ENCODE measurements at places on chromosomes 7 and 10.
A peak's percentile ranks its signal among the peaks of the same experiment; 100 is the strongest.

GRCh38 chr10:33152146-33152545 lies 182.3 kb downstream of the NRP1 start:
- no peak for DNase-seq

- DNase-seq, result no peak
Measured at GRCh38 chr10:119115926-119116325, 12.0 kb downstream of the DENND10 start.

DNA sequence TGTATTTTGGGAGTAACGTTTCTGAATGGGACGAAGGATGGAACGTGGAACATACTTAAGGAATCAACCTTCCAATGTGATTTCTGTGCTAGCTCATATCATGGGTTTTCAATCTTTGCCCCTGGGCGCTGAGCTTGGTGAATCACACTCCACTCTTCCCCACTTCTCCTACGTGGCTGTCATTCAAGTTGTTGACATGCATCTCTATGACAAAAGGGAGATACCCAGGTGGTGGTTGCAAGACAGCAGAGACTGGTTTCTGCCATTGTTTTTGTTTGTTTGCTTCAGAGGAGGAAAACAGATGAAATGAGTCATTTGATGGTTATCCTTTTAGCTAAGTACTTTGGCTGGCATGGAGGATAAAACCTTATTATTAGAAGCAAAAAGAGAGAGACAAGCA lies 573.9 kb downstream of the GATA3 start:
- no peak for DNase-seq

GRCh38 chr7:28615091-28615490 lies 202.8 kb downstream of the CREB5 start:
- DNase-seq, result no peak

GRCh38 chr7:74228951-74229900 lies 19.4 kb downstream of the LAT2 start:
- peak; percentile 67 for DNase-seq

GRCh38 chr10:17208476-17208875 lies 7.0 kb upstream of the TRDMT1 start:
- no peak for DNase-seq

DNA sequence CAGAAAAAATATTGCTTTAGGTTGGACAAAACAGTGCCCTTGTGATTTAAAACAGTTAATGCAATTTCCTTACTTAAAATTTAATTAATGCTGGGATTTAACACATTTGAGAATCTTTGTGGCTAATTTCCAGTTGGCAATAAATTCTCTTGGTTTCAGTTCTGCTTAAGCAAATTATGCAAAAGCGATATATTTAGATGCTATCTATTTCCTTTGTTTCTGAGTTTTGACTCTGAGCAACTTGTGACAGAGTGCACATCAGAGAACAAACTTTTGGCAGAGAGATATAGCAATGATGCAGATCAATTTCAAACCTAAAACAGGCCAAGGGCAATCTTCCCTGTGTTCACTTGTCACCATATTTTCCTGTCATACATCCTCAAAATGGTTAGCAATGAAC lies 933.6 kb upstream of the ZWINT start:
- no peak for DNase-seq

DNA sequence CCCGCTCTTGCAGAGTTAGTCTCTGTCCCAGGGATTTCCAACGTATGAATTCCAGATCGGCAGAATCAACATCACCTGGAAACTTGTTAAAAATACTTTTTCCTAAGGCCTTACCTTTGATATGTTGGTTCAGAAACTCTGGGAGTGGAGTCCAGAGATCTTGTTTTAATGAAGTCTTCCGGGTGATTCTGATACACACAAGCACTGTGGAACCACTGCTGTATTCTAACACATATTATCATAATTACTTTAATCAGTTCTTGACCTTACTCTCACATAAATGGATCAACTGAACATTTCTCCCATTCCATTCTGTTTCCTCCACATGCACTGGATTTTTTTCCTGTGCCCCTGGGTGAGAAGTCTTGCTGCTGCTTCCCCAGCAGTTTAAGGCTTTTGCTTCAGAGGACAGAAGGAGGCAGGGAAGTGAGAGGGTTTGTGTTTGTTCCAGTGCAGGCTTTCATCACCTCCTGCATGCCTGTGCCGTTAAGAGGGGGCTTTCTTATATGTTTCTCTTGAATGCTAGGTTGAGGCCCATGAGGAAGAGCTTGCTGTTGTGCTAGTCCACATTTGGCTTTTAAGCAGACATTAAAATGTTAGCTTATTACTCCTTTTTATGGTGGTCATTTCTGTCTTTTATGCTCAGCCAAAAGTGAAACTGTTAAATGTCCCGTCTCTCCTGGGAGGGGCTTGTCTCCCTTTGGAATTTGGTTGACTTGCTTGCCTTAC lies 32.4 kb downstream of the CCSER2 start:
- DNase-seq, result no peak

GRCh38 chr7:142357953-142358520 lies 100.2 kb upstream of the PRSS58 start:
- DNase-seq, result peak; percentile 53

- DNase-seq, result no peak
Measured at GRCh38 chr7:157685430-157686284, 348.9 kb downstream of the DNAJB6 start.

DNA sequence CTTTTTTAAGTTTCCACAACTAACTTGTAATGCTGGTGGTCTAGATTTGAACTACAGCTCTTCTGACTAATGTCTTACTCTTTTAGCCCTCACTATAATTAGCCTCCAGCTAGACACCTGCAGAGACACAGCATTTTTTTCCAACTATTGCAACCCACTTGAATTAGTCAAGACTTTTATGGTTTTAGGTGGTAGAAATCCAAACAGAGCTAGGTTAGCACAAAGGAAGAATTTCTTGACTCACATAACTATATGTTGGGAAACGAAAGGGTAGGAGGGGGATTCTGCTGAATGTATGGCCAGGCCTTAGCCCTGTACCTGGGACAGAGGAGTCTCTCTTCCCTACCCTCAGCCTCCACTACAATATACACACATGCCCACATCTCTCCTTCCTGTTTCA lies 586.1 kb downstream of the INHBA start:
- no peak for DNase-seq

DNA sequence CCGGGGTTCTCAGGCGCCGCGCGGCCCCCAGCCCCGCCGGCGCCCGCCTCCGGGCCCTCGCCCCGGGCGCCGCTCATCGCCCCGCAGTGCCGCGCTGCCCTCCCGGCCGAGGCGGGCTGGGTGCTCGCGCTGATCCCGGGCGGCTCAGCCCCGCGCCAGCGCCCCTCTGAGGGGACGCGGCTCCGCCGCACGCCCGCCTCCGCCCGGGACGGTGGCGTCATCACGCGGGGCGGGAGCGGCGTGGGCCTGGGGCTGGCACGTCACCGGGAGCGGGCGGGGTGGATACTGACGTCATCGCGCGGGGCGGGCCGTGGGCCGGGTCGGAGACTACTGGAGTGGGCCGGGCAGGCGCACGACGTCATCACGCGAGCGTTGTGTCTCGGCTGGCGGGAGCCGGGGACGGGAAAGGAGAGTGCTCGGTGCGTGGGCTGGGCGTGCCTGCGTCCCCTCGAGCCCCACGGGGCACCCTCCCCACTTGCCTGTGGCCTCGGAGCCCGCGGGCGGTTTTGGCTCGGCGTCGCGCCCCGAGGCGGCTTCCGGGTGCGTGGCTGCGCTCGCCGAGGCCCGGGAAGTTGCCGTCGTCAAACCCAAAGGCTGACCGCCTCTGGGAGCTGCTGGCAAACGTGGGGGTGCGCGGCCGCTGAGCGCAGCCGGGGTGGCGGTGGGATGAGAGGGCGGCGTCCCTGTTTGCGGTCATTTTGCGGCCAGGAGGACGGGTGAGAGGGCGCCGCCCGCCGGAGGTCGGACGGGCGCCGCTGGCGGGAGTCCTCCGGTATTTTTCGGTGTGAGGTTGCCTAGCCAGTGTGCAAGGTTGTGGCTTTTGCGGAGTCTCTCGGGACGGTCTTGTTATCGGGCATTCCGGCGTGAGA lies at the start of gene ESYT2:
ESYT2 (minus strand) TSS at position 168 of the 869 bp plus-strand sequence; CDS start at position 77, 91 bp downstream.
- DNase-seq, result peak; percentile 99

- DNase-seq, result no peak
Measured at GRCh38 chr10:78600740-78601139, 468.0 kb upstream of the ZMIZ1 start.

- DNase-seq, result peak; percentile 44
Measured at GRCh38 chr7:102450242-102450641, 14.4 kb downstream of the ALKBH4 start.

DNA sequence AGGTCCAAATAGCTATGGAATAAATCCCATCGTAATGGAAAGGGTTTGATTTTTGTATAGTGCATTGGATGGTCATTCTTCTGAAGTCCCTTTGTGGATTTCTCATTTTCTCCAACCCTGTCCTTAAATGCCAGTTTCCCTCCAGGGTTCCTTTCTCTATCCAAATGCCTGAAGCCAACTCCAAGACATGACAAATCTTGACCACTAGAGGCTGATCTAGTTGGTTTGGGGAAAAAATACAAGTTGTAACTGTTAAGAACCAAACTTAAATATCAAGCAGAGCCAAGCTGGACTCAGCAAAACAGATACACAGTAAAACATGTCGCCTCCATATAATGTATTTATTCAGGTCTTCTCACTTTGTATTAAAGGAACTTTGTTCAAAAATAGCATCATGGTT lies 28.7 kb downstream of the FRMD4A start:
- DNase-seq, result no peak

- no peak for DNase-seq
Measured at GRCh38 chr7:816751-817671, 15.3 kb upstream of the SUN1 start.

- no peak for DNase-seq
Measured at GRCh38 chr10:47025540-47026300, 114.5 kb downstream of the PTPN20 start.

DNA sequence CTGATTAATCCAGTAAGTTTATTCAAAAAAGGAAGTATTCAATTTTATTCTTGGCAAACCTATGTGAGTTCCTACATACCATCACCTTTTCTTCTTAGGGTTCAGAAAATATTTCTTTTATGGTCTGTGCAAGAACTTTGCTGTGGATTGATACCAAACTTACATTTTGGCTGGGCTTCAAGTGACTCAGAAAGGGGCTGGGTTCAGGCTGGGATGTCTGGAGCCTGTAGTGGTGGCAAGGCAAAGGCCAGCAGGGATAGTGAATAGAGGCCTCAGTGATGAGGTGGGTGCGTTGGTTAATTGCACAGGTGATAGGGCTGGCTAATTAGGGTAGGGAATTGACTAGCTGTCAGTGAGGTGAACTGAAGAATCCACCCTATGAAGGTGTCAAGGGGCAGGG lies 40.2 kb upstream of the ATXN7L1 start:
- DNase-seq, result no peak

- no peak for DNase-seq
Measured at GRCh38 chr7:158495786-158496185, 91.8 kb downstream of the PTPRN2 start.

- DNase-seq, result no peak
Measured at GRCh38 chr7:120741371-120742042, 116.4 kb downstream of the TSPAN12 start.

GRCh38 chr10:133455611-133456031 lies 1.9 kb downstream of the SCART1 start:
- no peak for DNase-seq

GRCh38 chr7:40194745-40195144 lies 59.9 kb downstream of the SUGCT start:
- no peak for DNase-seq

DNA sequence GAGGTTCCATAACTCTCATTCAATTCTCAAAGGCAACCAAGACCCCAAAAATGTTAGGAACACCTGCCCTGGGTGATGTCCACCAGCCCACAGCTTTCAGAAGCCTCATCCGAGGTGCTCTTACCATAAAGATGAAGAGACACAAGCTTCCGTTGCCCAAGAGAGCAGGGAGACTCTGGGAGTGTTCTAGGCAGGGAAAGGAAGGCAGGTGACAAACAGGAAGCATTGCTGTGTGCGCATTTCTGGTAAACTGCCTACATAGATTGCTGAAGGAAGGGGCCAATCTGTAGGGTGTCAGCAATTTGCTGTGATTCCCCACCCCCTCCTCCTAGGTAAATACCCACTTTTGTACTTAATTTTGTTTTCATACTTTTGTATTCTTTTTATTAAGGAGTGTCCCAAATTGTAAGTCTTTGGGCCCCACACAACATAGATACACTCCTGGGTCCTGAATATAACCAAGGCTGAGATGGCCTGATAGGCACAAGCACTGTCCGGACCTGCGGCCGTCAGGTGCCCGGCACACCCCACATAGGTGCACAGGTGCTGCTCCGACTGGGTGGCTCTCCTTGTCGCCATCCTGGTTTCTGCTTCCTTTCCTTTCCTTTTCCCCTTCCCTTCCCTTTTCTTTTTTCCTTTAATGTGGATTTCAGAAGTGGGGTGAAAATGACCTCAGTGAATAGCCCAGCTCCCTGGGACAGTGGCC lies 51.4 kb upstream of the SMNDC1 start:
- no peak for DNase-seq

DNA sequence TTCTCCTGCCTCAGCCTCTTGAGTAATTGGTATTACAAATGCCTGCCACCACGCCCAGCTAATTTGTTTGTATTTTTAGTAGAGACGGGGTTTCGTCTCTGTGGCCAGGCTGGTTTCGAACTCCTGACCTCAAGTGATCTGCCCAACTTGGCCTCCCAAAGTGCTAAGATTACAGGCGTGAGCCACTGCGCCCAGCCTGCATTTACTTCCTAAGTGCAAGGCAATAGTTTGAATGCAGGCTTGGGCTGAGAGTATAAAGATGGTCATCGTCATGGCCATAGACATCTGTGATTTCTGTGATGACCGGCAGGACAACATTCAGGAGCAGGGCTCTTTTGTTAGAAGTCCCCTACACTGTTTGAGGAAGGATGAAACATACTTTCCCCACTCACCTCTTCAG lies 393.9 kb upstream of the SHH start:
- DNase-seq, result no peak

- DNase-seq, result no peak
Measured at GRCh38 chr7:105972276-105972675, 9.2 kb downstream of the CDHR3 start.

DNA sequence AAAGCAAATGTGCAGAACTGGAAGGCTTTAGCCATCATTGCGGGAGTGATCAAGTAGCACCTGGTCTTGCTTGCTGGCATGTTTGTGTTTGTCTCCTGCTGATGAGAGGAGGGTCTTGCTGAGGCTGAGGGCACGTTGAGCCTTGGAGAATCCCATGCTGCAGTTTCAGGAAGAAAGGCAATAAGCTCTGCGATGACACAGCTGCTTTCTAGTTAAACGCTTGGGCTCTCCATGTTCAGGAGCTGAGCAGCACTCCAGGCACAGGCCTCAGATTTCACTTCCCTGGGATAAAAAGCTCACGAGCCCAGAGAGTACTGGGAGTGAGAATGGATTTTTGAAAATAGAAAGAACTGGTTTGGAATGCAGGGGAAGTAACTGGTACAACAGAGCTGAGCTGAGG lies 100.8 kb downstream of the LRRC18 start:
- no peak for DNase-seq

- DNase-seq, result no peak
Measured at GRCh38 chr7:88665892-88666514, 93.5 kb upstream of the ZNF804B start.

- DNase-seq, result peak; percentile 45
Measured at GRCh38 chr7:28020302-28020940, 160.2 kb downstream of the JAZF1 start.

DNA sequence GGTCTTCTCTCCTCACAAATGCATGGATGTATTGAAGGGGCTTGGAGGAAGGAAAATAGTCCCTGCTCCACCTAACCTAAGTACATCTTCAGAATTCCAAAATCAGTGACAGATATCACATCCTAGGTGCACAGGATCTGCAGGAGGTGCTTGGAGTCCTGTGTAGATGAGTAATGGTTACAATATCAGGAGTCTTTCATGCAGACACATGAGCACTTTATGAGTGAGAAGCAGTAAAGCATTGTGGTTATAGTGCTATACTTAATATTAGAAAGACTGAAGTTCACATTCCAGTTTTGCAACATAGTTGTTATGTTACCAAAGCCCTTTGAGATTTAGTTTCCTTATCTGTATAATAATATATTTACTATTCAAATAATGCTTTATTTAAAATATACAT lies 516.7 kb downstream of the NEBL start:
- no peak for DNase-seq

Data from inflammatory macrophage treated with lipopolysaccharide for 1 hour (primary cell).